ENCODE measurements at places on chromosomes 1 and 21. TPM values are rescaled to one million over a fixed set of nuclear protein-coding genes. Genes with fewer than 3 reads are reported as not detected.

Gene KRTAP21-3
- polyA plus RNA-seq = not detected

Gene TESK2
- polyA plus RNA-seq = 1.8 TPM

Gene LRRC38
- polyA plus RNA-seq = not detected

Gene GJC2
- not detected for polyA plus RNA-seq

Gene SYT14
- not detected for polyA plus RNA-seq

Gene TNFRSF8
- polyA plus RNA-seq = 0.09 TPM

Gene FAM72A
- 2.6 TPM for polyA plus RNA-seq

Gene MX2
- 24.2 TPM for polyA plus RNA-seq

Gene LCE1E
- not detected for polyA plus RNA-seq

Gene SH2D1B
- 598 TPM for polyA plus RNA-seq

Gene TRABD2B
- not detected for polyA plus RNA-seq

Gene HORMAD1
- polyA plus RNA-seq = not detected

Gene PTPRC
- 1,080 TPM for polyA plus RNA-seq

Gene ADCY10
- polyA plus RNA-seq = not detected

Gene TIE1
- polyA plus RNA-seq = 9.2 TPM

Gene NTMT2
- not detected for polyA plus RNA-seq

Gene C1QB
- polyA plus RNA-seq = not detected

Gene TP73
- not detected for polyA plus RNA-seq

Gene AJAP1
- polyA plus RNA-seq = not detected

Gene VANGL2
- not detected for polyA plus RNA-seq

Gene PLA2G2D
- polyA plus RNA-seq = not detected

Gene OR14K1
- not detected for polyA plus RNA-seq

Gene ALPL
- polyA plus RNA-seq = not detected

Gene DPH2
- 29.0 TPM for polyA plus RNA-seq

Gene DNMT3L
- not detected for polyA plus RNA-seq

Gene PPIAL4G
- 0.12 TPM for polyA plus RNA-seq

Gene EFNA3
- 2.3 TPM for polyA plus RNA-seq

Gene GNAT2
- not detected for polyA plus RNA-seq

Gene HYI
- 8.3 TPM for polyA plus RNA-seq

Gene FCRL2
- not detected for polyA plus RNA-seq

Gene ITSN1
- polyA plus RNA-seq = 0.57 TPM

Gene TRIM17
- 0.53 TPM for polyA plus RNA-seq

Gene NRAS
- 34.0 TPM for polyA plus RNA-seq

Gene PATJ
- polyA plus RNA-seq = 7.2 TPM

Gene OPRD1
- not detected for polyA plus RNA-seq

Gene KCNE1
- polyA plus RNA-seq = not detected

Gene CCDC185
- polyA plus RNA-seq = not detected

Gene INAVA
- 0.10 TPM for polyA plus RNA-seq

Gene MYOC
- not detected for polyA plus RNA-seq

Gene ARID4B
- polyA plus RNA-seq = 28.3 TPM

Gene NRIP1
- polyA plus RNA-seq = 24.4 TPM

Data from immature natural killer cell (primary cell).